ENCODE measurements at places on chromosomes 1 and 21.

- no peak for DNase-seq
Observed at GRCh38 chr1:39631361-39632322, 7.8 kb downstream of the HEYL start.

- no peak for DNase-seq
Observed at GRCh38 chr1:25641931-25642573, 25.5 kb downstream of the MAN1C1 start.

DNA sequence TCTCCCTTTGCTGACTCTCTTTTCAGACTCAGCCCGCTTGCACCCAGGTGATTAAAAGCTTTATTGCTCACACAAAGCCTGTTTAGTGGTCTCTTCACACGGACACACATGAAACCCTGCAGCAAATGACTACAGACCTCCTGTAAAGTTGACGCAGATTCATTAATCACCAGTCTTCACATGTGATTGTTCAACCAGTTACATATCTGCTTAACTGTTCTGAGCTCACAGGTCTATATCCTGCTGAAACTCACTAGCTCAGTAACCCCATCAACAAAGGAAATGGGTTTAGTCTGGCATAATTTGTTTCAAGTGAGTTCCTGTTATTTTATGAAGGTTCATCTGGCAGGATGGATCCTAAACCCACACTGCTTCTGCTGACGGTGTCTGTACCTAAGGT, 68.4 kb upstream of the GJA8 start:
- DNase-seq: no peak

GRCh38 chr1:100441146-100441545, 88.8 kb downstream of the CDC14A start:
- DNase-seq: no peak

DNA sequence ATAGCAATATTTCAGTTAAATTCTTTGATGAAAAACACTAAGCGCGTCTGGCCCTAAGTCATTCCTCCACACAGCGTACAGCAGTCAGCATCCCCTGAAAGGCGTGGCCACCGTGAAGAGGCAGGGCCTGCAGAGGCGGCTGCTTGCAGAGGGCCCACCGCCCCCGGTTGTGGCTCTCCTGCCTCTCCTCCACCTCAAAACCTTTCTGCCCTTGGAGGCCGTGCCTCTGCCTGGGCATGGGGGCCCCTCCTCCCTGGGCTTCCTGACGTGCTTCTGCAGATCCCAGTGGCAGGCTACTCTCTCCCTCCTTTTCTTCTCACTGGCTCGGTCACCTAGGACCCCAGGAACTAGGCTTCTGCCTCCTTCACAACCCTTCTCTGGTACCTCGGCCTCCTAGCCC, 16.2 kb downstream of the CLSTN1 start:
- DNase-seq: no peak

DNA sequence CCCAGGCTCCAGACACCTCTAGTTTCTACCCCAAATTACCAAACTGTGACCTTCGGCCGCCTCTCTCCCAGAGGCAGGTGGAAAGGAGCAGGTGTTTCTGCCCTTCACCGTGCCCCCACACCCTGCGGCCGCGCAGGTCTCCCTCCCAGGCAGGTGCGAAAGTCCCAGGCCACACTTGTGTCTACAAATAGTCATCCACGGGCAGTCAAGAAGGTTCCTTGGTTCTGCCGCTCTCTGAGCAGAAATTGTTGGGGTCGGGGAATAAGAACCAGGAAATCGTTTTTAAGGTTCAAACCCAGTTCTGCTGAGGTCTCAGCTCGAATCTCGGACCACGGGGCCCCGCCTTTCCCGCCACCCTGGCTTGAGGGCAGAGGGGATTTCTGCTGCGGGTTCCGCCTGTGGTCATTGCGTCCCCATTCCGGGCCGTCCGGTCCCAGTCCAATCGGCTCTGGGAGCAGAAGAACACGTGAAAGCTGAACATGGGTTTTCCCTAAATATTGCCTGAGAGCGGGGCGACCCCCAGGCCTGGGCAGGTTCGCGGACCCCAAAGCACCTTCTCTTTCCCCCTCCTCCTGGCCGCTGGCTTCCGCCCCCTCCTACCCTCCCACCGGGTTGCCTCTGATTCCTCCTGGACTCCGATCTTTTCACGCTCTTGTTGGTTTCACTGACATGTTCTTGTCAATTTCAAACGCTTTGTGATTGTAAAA, 1.2 kb upstream of the ATF3 start:
- no peak for DNase-seq

- DNase-seq: no peak
Observed at GRCh38 chr1:161159913-161160243, 578 bp downstream of the USP21 start.

DNA sequence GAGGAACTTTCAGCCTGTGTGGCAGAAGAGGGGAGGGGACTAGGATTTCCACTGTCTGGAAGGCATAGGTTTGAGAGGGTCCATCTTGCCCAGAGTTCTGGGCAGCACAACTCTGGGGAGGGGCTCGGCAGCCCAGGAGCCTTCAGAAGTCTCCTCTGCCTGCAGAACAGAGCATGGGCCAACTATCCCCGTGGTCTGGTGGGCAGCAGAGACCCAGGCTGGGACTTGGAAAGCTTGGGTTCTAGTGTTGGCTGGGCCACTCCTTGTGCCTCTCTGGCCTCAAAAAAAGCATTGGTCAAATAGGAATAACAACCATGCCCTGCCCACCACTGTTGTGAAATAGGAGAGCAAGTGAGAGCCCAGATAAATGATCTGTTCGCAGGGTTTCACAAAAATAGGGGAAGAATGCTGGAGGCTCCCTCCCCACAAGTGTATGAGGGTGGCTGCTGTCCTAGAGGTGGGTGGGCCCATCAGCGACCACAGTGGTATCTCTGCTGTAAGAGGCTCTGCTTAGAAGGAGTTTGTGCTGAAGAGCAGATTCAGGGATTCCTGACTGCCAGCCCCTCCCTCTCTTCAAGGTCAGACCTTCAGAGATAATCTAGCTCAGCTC, 8.9 kb downstream of the EPHA10 start:
- DNase-seq: no peak

- DNase-seq: no peak
Observed at GRCh38 chr1:98893371-98893770, 111.3 kb downstream of the PLPPR5 start.

DNA sequence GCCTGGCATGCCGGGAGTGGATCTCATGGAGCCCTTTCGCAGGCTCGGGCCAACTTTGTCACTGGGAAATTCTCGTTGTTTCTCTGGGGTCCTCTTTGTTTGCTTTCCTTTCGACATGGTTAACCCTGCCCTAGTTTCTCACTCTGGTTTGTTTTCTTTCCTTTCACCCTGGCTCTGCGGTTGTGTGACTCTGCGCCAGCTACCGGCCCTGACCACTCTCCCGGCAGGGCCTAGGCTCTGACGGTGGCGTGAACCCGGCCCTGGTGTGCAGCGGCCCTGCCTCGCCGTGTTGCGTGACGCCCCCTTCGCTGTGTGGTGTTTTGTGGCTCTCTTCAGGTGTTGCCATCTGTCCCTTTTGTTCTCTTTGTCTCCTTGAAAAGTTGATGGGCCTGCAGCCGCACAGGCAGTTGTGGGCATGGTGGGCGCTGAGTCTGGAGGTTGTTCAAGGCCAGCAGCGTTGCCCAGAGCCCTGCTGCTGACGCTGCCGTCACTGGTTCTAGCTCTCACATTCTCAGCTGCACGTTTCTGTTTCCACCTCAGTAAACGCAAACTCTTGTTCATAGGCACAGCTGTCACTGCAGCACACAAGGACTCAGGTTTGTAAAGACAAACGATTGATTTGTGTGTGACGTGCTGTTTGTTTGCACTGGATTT, 64.6 kb upstream of the DIP2A start:
- DNase-seq: no peak

DNA sequence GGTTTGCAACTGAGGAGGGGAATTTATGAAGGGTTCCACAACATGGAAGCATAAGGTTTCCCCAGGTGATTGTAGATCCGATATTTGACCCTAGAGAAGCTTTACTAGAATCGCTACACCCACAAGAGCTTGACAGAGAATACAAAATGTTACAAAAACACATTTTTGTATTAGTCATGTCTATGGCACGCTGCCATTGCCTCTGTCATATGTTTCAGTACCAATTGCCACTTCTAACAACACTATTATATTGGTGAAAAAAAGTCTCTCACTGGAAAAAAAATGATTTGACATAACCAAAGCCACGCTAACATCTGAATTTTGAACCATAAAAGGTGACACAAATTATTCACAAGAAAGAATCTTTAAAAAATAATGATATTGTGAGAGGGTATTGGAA, 214.5 kb downstream of the KCNT2 start:
- no peak for DNase-seq

DNA sequence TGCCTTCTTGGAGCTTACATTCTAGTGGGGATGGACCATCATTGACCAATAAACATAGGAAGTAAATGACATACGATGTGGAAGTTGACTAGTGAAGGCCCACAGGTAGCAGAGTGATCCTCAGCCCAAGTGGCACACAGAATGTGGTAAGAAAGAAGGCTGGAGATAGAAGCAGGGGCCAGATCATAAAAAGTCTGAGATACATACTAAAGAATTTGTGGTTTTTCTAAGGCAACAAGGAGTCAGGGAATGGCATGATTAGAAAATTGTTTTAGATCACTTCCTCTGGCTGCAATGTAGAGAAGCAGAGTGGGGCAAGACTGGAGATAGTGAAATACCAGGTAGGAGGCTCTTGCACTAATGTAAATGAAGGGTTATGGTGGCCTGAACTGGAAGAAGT, 154.0 kb downstream of the VPS13D start:
- DNase-seq: no peak

DNA sequence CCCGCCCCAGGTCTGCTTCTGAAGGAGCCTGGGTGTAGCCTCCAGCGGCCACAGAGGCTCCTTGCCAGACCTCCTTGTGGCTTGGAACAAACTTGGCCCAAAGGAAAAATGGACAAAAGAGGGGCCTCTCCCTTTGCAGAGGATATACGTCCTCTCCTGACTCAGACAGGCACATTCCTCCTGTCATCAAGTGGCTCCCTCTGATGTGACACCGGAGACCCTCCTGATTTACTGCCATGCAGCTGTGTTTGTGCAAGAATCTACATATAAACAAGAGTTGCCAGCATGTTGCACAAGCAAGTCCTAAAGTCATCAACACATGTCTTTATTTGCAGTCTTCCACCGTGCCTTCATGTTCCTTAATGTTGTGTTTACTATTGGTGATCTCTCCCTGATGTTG, 54.1 kb upstream of the F3 start:
- no peak for DNase-seq

- no peak for DNase-seq
Observed at GRCh38 chr1:15358565-15359133, 51.0 kb upstream of the EFHD2 start.

- DNase-seq: no peak
Observed at GRCh38 chr1:93758842-93759515, 77.3 kb upstream of the BCAR3 start.

DNA sequence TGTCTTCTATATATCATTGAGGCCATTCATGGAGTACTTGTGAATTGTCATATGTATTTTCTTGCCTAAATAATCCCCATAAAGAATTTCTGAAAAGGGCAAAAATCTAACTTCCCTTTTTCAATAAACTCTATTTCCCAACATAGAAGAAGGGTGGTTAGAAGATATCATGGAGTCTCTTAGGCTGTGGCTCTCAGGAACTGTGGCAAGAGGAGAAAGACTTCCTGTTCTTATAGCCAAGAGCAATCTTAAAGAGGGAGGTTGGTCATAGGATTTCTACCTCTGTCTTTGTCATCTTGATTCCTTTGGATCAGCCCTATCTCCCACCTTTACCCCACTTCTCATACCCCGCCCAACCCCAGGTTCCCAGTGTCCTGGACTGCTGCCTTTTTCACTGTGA, 175.8 kb downstream of the TYW3 start:
- no peak for DNase-seq

DNA sequence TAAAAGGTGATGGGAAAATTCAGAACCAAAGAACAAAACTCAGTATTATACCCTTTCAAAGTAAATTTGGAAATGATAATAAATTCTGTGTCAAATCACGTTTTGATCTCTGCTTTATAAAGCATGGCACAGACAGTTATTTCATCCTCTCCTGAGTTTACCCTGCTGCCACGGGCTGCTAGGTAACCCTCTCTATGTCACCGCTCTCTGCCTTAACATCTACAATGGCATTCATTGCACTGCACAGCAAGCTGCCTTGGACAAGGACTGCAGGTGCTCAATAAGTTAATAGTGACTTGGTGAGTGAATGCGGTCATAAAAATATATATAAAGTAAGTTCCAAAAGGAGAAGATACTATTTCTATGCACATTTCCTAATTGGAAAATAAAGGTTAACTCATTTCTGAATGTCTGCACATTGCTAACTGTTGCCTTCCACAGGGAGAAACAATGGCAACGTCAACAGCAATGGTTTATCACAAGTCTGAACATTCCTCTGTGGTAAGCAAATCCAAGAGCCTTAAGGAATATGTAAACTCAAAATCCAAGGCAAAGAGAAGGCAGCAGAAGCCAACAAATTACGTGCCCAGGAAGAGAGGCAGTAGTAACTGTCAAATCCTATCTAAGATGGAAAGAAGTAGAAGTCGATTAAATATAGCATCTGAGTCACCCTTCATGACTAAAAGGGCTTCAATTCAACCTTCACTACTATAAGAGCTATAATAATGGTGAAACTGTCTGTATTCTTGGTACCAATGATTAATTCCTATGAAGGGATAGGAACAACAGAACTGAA, 19.4 kb downstream of the FYB2 start:
- DNase-seq: no peak

GRCh38 chr1:213621077-213621476, 366.7 kb upstream of the PROX1 start:
- DNase-seq: no peak

GRCh38 chr1:158830074-158830677, 975 bp upstream of the MNDA start:
- DNase-seq: no peak

DNA sequence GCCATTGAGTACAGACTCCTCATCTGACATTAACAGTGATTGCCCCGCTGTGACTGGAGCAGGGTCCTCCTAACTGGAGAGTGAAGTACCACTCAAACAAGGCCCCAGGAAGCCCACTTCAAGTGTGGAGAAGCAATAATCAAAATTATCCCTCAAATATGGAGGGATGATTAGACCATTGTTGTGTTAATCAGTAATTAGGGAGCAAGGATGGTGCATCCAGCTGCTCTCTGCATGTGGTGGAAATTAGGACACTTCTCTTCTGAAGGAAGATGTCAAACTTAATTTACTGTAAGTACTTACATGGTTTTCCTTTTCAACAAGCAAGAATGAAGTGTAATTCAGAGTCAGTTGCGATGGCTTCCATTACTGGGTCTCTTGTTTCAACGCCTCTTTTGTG, 3.4 kb upstream of the ZP4 start:
- DNase-seq: no peak

GRCh38 chr1:78483903-78484302, 6.9 kb upstream of the PTGFR start:
- DNase-seq: no peak

DNA sequence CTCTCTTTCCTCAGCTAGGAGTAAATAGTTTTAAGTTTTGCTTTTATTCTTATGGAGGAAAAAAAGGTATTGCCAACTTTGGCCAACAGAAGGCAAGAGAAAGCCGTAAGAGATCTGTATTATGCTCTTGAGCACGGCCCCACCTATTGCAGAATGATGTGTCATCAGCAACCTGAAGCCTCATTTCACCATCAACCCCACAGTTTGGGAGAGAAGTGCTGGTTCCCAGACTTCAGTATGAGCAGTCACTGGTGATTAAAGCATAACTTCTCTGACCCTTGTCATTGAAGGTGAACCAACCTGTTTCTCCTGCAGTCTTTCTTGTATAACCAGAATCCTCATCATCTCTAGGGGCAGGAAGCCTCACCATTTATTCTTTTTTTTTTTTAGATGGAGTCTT, 100.2 kb downstream of the SIPA1L2 start:
- no peak for DNase-seq

GRCh38 chr21:14763695-14764064, 217.6 kb upstream of the SAMSN1 start:
- DNase-seq: no peak

All from NCI-H2081 (cell line).